Esophagus muscularis mucosa (tissue), 4 donors: ENCODE measurements at places on chromosomes 12 and 14. TPM values are rescaled to one million over a fixed set of nuclear protein-coding genes. Genes with fewer than 3 reads are reported as not detected.
A peak's percentile ranks its signal among the peaks of the same experiment; 100 is the strongest.

DNA sequence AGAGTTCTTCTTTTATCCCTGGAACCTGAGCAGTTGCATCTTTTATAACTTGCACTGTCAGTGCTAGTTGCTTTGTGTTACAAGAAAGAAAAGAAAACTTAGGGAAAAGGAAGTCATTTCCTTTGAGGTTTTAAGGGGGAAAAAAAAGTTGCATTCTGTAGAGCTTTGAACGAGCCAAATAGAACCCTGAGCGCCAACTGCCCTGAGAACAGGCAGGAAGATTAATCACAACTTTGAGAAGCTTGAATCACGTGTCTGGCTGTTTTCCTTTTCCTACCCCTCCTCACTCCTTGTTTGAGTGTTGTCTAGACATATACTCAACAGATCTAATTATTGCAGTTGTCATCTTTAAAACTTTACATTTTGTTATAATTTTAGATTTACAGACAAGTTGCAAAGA is 12.5 kb downstream of the PCNX1 start:
- DNase-seq: no peak

Gene ARF3
- total RNA-seq: 42.8 TPM

GRCh38 chr12:57619434-57620244 is 8.4 kb downstream of the ARHGEF25 start:
- no peak for DNase-seq

- DNase-seq: no peak
These were observed 191.2 kb upstream of the GARIN2 start for GRCh38 chr14:66998013-66998412.

DNA sequence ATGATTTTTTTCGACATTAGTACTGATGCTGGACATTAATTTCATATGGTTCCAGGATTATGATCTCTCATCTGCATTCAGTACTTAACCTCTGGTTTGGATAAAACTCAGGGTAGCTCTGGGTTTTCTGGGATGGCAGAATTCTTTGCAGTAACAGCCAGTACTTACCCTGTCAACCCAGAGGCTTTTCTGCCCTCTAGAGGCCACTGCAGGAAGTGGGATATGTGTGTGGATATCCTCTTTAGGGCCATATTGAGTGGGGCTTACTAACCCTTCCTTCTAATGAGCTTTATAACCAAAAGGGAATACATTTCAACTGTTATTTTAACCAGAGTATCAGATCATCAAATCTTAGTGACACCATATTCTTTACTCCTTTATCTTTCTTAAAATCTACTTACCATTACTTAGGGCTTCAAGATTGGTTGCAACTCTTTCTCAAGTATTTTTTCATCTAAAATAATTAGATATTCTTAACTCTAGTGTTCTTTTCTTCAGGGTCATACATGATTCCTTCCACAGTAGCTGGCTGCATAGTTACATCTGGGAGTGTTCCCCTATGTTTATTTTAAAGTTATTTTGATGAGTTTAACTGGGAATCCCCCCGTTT is 488.0 kb upstream of the STXBP6 start:
- no peak for DNase-seq

DNA sequence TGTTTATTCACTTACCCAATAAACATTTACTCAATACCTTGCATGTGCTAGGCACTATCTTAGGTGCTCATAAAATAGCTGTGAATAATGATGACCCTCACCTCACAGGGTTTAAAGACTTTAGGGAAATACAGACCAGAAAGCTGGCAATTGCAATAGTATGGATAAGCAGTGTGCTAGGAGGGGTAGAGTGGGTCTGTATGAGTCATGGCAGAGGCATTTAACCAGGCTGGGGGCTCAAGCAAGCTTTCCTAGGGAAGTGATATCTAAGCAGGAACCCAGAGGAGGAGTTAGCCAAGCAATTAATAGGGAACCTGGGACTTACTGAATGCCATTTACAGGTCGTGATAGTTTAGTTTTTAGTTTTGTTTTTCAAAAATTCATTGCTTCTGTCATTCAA is 123.9 kb upstream of the CCDC198 start:
- DNase-seq: no peak

Gene KRT83
- total RNA-seq: not detected

- DNase-seq: no peak
These were observed 458.9 kb upstream of the PDE3A start for GRCh38 chr12:19909418-19909817.

- DNase-seq: peak; percentile 79
These were observed 136.2 kb downstream of the NDUFA12 start for GRCh38 chr12:94867066-94867855.

- no peak for DNase-seq
These were observed 5.3 kb downstream of the TRPV4 start for GRCh38 chr12:109827566-109828550.

DNA sequence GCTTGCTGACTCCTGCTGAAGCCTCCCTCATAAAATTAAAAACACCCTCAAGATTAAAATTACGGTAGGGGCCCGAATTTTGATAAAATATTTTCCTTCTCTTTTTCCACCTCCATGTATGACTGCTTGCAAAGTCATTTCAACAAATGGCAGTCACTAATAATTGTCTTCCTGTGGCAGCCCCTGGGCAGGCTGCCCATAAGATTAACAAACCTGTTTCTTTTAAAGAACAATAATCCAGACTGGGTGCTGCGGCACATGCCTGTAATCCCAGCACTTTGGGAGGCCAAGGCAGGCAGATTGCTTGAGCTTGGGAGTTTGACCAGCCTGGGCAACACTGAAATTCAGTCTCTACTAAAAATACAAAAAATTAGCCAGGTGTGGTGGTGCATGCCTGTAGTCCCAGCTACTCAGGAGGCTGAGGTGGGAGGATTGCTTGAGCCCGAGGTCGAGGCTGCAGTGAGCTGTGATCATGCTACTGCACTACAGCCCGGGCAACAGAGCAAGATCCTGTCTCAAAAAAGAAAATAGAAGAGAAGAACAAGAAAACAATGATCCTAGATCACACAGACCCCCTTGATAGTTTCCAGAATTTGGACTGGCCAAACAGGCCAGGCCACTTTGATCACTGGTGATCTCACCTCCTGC is 8.7 kb downstream of the SAV1 start:
- DNase-seq: no peak

DNA sequence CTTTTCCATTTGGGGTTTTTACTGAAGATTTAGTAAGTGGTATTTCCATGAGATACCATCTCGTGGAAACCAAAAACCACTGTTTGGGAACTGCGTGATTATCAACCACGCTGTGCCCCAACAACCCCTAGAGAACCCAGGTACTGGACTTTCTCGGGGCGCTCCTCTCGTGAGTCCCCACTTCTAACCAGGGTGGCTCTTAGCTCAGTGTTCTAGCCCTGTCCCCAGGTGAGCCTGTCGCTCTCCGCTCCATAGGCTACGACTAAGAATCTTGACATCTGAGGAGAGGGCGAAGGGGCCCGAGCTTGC is 686 bp downstream of the MCRS1 start:
- no peak for DNase-seq

Gene IPO8
- 37.2 TPM for total RNA-seq

Gene ZDHHC22
- total RNA-seq: not detected
